ENCODE measurements at places on chromosomes 16 and 17.

DNA sequence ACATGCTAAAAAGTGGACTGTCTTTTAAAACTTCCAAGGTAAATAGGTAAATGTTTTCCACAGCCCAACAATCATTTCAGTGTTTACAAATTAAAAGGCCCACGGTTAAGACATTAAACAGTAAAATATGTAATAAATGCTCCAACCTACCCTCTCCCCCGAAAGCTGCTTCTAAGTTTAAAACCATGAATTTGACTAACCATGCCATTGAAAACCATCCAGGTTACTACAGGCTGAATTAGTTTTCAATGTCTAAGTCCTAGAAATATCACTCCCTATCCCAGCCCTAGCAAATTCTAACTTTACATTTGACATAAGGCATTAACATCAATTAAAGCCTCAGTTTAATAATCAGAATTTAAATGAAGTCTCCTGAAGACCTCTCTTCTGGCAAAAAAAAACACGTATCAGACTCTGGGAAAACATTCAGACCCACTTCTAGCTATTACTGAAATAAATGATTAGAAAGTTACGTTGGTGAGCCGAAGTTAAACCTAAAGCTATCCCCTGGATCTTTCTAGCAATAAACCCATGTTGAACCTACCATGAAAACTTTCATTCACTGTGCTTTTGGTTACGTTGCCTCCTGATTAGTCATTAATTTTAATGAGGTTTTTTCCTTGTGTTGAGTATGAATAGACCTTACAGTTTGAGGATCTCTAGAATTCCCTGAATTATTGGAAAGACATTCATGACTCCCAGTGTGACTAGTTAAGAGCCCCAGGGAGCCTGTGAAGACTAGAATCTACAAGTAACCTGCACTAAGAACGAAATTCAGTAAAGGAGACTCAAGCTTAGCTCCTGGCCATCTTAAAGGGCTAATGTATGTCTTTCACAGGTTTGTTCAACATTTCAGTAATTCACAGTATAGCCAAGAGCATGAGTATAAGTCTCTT, 1.7 kb upstream of the POLG2 start:
- DNase-seq: no peak

DNA sequence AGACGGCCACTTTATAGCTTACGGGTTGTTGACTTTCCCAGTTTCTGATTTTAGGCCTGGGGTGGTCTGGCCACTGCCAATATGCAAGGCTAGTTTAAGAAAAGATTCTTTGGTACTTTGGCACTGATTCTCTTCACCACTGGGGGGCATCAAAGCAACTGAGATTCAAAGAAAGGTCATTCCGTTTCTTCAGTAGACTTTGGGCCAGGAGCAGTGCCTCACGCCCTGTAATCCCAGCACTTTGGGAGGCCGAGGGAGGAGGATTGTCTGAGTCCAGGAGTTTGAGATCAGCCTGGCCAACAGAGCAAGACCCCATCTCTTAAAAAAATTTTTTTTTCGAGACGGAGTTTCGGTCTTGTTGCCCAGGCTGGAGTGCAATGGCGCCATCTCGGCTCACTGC, 53.0 kb downstream of the RPA1 start:
- DNase-seq: peak; percentile 26

GRCh38 chr17:65888649-65889048, 303.3 kb downstream of the CEP112 start:
- no peak for DNase-seq

- no peak for DNase-seq
Measured at GRCh38 chr16:2149630-2150417, 1.4 kb downstream of the RAB26 start.

- no peak for DNase-seq
Measured at GRCh38 chr17:21352221-21352980, 23.8 kb upstream of the KCNJ12 start.

GRCh38 chr16:3819746-3820724, 60.5 kb downstream of the CREBBP start:
- DNase-seq: peak; percentile 82

GRCh38 chr17:74856112-74856511, 3.6 kb downstream of the GRIN2C start:
- no peak for DNase-seq

GRCh38 chr17:66283971-66284370, 18.4 kb upstream of the PRKCA start:
- DNase-seq: no peak

- no peak for DNase-seq
Measured at GRCh38 chr17:63423251-63423950, 22.7 kb downstream of the CYB561 start.

DNA sequence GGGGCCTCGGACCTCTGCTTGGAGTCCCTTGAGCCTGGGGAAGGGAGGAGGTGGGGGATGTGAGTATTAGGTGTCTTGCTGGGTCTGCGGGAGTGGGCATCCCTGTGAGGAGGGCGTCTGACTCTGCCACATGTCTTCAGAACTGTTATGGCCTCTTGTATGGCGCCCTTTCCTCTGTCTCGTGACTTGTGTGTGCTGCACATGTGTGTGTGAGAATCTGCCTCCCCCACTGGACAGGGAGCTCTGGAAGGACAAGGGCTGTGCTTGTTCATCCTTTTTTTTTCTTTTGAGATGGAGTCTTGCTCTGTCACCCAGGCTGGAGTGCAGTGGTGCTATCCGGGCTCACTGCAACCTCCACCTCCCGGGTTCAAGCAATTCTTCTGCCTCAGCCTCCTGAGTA, 33.4 kb downstream of the ARHGAP23 start:
- no peak for DNase-seq

DNA sequence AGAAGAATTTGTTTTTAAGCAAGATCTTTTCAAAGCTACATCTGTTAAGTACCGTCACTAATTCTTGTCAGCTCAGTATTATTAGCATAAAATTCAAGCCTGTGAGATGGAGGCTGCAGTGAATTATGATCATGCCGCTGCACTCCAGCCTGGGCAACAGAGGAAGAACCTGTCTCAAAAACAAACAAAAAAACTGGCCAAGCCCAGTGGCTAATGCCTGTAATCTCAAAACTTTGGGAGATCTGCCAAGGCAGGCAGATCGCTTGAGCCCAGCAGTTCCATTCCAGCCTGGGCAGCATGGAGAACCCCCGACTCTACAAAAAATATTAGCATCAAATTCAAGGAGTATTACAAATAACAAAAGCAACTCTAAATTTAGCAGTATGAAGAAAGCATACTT, 88.0 kb downstream of the STXBP4 start:
- no peak for DNase-seq

DNA sequence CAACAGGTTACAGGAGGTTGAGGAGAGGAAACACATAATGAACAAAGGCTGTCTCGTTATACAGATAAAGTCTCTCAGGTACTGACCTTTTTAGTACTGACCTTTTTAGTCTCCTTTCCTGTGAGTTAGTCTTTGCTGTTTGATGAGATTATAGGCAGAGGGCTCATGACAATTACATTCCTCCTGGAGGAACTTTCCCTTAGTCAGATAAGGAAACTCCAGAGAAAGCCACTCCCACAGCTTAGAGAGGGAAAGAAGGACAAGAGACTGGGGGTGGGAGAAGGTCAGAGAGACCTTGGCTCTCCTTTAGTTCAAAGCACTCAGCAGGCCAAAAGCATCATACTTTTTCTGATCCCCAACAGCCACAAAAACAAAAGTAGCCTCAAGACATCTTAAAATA, 15.3 kb upstream of the PSMD7 start:
- no peak for DNase-seq

GRCh38 chr17:80097844-80098691, 3.3 kb upstream of the GAA start:
- no peak for DNase-seq

- no peak for DNase-seq
Measured at GRCh38 chr17:4919511-4920047, 12.5 kb upstream of the GP1BA start.

All from RWPE1 (cell line).